AG04449 (cell line): ENCODE measurements at places on chromosomes 6 and 20.

DNA sequence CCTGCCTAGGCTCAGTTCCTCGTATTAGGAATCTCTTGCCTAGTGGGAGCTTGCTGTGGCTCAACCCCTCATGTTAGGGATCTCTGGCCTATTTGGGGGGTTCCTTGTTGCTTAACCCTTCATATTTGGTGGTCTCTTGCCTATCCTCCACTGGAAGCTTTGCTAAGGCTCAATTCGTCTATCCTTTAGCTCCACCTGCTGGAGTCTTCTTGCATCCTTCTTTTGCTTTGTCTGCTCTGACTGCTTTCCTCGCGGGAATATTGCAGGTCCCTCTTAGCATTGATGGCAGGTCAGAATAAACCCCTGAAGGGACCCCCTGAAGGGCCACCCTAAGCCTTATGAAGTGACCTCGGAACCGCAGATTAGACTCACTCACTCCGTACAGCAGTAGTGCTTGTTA lies 203.0 kb upstream of the TBX18 start:
- no peak for DNase-seq

DNA sequence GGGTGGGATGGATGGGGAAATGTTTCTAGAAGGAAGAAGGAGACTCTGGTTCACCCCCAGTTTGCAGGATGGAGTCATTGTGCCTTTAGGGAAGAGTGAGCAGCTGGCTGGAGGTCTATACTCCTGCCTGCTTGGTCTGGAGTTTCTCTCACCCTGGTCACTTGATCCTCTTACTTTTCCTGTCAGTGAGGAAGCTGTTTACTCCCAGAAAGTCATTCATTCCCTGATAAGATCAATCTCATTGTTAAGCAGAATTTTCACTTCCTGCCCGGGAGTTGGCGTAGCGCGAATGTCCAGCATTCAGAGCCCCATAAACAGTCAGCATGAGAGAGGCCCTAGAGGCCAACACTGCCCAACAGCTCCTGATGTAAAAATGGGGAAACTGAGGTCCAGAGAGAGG lies 70.4 kb upstream of the SIRPA start:
- DNase-seq: no peak

GRCh38 chr6:21769405-21769861 lies 175.9 kb downstream of the SOX4 start:
- DNase-seq: peak; percentile 91

DNA sequence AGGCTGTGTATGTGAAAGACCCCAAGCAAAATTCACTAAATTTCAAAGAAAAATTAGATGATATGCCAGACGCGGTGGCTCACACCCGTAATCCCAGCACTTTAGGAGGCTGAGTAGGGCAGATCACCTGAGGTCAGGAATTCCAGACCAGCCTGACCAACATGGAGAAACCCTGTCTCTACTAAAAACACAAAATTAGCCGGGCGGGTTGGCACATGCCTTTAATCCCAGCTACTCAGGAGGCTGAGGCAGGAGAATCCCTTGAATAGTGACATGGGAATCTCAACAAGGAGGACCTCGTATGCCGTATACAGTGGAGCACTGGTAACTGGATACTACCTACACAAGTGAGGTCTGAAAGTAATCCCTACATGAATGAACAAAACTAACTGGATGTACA lies 92.7 kb upstream of the JARID2 start:
- DNase-seq: no peak

DNA sequence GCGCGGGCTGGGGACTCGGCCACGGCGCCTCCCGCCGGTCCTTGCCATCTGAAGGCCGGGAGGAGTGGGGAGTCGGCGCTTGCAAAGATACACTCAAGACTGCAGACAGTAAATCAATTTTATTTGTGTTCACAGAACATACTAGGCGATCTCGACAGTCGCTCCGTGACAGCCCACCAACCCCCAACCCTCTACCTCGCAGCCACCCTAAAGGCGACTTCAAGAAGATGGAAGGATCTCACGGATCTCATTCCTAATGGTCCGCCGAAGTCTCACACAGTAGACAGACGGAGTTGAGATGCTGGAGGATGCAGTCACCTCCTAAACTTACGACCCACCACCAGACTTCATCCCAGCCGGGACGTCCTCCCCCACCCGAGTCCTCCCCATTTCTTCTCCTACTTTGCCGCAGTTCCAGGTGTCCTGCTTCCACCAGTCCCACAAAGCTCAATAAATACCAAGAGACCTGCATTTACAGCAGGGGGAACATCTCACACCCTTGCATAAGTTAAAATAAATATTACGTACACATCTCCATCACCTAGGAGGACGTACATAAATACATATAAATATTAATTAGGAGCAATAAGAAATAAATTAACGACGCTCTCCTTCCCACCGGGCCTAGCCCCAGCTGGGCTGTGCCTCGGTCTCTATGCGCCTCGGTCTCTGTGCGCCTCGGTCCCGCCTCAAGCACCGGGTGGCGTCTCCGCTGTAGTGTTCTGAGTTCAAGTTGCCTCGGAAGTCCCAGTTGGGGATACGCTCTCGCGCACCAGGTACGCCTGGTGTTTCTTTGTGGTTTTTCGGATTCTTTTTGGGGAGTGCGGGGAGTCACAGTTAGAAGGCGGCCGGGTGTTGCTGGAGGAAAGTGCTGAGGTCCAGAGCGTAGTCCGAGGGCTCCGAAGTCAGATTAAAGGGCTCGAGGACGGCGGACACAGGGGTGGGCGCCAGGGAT lies 889 bp upstream of the FLOT1 start:
- DNase-seq: no peak

DNA sequence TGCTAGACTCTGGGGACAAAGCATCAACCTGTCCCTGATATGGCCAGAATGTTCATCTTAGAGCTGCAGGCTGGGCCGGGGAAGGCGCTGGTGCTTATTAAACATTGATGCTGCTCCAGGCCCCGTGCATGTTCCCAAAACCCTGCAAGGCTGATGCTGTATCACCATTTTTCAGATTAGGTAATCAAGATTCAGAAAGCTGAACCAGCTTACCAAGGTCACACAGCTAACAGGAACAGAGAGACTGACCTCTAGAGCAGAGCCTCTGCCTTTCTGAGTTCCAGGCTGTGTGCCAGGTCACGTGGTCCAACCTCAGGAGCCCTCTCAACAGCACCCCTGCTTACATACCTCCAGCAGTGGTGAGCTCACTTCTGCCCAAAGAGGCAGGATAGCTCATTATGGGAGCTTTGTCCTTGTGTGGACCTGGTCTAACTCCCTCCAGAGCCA lies 16.1 kb upstream of the VSTM2L start:
- DNase-seq: no peak

- DNase-seq: no peak
Observed at GRCh38 chr20:45974896-45975565, 3.0 kb upstream of the ZNF335 start.

DNA sequence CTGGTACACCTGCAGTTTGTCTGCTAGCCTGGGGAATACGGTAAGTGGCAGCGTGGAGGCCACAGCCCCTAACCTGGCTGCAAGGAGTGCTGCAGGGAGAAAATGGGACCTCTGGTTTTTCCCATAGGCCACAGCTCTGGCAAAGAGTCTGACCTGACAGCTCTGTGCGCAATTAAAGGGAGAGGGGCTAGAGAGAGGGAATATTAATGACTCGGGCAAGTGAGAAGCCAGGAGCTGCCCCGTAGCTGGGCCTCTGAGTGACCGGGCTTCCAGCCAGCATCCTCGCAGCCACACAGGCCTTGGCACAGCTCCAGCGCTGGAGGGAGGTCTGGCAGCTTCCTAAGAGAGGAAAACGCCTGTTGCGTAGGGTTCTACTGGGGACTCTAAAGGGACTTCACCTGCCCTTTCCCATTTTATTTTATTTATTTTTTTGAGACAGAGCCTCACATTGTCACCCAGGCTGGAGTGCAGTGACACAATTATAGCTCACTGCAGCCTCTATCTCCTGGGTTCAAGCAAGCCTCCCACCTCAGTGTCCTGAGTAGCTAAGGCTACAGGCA lies 18.2 kb upstream of the OCSTAMP start:
- DNase-seq: no peak

DNA sequence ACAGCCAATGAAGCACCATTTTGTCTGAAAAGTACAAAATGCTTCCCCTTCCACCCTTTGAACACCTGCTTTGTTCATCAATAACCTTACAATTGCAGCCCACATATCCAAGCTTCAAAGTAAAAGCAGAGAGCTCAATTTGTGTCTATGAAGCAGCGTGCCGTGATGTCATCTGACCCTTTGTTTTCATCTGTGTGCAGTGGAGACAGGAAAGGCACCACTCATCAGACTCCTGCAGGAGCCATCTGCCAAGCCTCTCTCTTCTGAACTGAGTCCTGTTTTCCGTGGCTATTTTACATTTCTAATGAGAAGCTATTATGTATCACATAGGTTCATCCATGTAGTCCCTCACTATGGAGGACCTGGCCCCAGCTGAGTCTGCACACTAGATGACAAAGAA lies 7.5 kb upstream of the LY86 start:
- DNase-seq: no peak

DNA sequence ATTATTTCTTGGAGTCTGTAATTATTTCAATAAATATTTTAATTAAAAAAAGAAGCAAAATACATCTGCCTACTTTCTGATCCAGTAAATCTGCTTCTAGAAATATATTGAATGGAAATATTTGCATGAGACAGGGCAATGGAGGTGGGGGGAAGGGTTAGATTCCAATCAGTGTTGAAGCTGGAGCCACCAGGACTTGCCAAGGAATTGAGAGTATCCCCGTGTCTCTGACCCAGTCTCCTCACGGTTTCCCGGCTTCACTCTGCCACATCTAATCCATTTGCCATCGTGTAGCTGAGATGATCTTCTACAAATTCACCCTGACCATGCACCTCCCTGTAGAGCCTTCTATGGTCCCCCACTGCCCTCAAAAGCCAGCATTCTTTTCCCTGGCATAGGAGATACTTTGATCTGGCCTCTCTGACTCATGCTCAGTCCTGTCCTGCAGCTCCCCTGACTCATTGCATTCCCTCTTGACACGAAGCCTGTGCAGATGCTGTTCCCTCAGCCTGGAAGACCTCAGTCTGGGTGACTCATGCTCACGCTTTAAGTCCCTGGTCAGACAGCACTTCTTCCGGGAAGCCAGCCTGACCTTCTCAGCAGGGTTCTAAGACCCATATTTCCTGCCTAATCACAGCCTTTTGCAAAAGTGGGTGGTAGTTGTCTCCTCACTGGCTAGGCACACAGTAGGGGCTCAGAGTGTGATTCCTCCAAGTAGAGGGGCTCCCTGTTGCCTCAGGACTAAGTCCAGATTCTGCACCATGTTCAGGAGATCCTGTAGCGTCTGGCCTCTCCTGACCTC lies 23.0 kb upstream of the FKBP1A start:
- peak; percentile 63 for DNase-seq

- DNase-seq: no peak
Observed at GRCh38 chr20:19376451-19377229, 164.2 kb downstream of the SLC24A3 start.

DNA sequence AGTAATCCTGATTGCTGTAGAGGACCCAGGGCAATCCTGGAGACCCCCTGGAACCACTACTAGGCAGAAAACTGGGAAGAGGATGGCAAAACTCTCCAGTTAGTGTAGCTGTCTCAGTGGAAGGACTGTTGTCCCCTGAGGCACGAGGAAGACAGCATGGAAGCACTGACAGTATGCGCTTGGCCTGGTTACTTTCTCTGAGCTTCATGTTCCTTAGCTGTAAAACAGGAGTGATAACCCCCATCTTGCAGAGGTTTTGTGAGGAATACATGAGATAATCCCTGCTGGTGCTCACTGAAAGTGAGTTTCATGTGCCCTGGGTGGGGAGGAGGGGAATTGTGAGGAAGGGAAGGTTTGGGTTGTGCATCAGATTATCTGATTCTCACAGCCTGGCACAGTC lies 3.2 kb downstream of the NT5E start:
- no peak for DNase-seq

GRCh38 chr6:141326426-141326825 lies 806.3 kb upstream of the GJE1 start:
- DNase-seq: peak; percentile 95

DNA sequence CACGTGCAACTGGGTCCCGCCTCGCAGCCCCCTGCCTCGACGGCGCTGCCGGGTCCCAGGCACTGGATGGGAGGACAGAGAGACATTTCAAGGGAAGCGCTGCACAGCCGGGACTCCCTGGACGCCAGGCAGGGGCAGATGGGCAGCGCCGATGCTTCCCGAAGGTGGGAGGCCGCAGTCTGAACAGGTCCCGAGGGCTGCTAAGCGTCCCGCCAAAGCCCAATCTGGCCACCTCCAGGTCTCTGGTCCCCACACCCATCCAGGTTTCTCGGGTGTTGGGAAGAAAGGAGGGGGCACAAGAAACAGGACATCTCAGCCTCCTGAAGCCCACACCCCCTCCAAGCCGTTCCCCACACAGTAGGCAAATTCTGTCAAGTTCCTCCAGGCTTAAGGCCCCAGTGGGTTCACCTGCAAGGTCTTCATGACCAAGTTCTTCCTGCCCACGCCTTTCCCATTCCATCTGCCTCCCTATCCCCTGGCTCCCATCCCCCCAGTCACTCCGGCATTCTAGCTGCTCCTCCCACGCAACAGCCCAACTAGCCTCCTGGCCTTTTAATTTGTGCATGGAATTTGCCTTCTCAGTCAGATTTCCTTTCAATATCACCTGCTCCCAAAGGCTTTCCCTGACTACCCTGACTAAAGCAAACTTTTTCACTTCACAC lies 5.4 kb upstream of the CPXM1 start:
- DNase-seq: no peak

- peak; percentile 36 for DNase-seq
Observed at GRCh38 chr20:10832141-10832540, 158.3 kb upstream of the JAG1 start.

DNA sequence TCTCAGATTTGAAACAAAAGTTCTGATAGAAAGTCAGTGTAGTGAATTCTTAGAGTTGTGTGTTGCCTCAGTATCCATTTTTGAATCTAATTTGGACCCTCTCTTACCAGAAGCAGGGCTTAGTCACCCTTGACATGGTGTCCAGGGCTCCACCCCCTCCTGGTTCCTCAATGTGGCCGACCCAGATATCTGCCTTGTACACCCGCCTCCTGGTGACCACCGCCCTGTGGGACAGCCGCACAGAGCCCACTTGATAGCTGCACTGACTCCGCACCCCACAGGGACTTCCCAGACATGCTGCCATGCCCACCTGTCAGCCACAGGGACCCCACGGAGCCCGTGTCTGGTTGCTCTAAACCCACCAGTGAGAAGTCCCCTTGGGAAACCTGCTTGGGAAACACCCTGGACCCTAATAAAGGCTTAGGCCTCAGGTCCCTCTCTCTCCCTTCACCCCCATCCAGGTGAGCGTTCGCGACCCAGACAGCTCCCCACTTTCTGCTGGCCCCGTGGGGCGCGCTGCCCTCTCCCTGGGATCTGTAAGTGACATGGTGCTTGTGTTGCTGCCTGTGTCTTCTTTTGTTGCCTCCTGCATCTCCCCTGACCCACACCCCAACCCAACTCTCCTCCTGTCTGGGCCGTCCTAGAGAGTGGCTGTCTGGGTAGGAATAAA lies 47.2 kb upstream of the SYNDIG1 start:
- no peak for DNase-seq

DNA sequence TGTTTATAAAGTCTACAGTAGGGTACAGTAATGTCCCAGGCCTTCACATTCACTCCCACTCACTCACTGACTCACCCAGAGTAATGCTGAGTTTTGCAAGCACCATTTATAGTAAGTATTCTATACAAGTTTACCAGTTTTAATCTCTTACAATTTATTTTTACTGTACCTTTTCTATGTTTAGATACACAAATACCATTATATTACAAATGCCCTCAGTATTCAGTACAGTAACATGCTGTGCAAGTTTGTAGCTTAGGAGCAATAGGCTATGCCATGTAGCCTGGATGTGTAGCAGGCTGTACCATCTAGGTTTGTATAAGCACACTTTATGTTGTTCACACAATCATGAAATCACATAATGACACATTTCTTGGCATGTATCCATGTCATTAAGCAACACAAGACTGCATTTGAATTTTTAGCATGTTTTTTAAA lies 673.6 kb downstream of the CD109 start:
- peak; percentile 66 for DNase-seq
